SK-MEL-5 (cell line): ENCODE measurements at places on chromosomes 12 and 14. TPM values are rescaled to one million over a fixed set of nuclear protein-coding genes. Genes with fewer than 3 reads are reported as not detected.

DNA sequence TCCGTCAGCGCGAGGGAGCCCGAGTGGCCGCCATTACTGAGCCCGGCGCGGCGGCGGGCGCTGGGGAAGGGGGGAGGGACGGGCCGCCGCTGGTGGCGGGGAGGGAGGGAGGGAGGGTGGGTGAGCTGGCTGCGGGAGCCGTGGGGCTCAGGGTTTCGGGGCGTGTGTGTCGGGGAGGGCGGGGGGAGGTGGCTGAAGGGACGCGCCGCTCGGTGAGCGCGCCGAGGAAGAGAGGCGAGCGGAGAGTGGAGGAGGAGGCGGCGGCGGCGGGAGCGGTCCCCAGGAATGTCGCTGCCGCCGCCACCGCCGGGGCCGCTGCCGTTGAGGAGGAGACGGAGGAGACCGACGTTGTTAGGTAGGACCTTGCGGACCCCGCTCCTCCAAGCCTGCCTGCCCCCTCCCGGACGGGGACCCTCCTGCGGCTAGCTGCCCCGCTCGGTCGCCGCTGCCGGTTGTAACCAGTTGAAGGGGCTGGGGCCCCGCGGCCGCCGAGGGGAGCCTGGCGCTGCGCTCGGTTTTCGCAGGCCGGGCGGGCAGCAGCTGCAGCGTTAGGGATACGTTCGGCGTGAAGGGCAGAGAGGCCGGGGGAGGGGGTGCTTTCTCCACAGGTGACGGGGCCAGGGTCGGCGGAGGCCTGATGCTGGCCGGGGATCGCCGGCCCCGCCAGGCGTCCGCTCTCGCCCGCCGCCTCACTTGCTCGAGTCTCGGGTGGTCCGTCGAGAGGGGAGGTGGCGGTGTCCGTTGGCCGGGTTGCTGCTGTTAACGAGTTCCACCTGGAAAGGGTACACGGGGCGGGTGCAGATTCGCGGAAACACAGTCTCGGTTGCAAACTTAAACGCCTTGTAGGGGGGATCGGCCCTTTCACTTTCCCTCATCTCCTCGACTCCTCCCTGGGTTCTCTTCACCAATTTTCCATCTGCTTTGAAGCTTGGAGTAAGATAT, at the start of gene ARHGAP5:
ARHGAP5 (plus strand) TSS at position 224 of the 942 bp plus-strand sequence. CDS start 13,366 bp downstream, outside the sequence.
- no peak for DNase-seq

DNA sequence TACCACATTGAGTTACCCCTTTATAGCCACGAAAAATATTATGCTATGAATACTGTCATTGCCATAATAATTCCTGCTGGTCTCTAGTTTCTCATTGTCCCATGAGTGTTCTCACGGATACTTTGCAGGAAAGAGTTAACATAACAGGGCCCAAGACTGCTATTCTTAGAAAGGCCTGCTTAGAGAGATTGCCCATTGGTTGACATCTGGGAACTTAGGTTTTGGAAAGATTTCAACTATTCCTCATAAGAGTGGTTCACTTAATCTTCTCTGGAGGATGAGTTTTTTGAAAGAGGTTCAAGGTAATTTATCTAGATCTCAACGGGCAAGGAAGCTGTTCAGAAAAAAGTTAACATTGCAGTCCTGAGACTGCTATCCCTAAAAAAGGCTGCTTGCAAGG, 18.4 kb upstream of the PRPF39 start:
- DNase-seq: no peak

DNA sequence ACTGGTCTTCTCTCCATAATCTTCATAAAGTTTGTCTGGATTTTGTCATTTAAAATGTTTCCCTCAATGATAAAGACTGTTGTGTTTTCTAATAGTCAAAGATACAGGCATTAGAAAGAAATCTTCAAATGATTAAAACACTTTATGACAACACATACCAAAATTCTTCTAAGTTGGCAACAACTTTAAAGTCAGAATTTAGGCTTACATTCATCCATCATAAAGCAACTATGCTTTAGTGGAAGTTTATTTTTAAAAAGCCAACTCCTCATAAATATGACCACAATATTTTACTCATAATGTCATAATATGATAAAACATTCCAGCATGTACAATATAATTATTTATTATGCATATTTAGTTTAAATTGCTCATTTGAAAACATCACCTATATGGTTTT, 17.2 kb upstream of the CCER1 start:
- no peak for DNase-seq

DNA sequence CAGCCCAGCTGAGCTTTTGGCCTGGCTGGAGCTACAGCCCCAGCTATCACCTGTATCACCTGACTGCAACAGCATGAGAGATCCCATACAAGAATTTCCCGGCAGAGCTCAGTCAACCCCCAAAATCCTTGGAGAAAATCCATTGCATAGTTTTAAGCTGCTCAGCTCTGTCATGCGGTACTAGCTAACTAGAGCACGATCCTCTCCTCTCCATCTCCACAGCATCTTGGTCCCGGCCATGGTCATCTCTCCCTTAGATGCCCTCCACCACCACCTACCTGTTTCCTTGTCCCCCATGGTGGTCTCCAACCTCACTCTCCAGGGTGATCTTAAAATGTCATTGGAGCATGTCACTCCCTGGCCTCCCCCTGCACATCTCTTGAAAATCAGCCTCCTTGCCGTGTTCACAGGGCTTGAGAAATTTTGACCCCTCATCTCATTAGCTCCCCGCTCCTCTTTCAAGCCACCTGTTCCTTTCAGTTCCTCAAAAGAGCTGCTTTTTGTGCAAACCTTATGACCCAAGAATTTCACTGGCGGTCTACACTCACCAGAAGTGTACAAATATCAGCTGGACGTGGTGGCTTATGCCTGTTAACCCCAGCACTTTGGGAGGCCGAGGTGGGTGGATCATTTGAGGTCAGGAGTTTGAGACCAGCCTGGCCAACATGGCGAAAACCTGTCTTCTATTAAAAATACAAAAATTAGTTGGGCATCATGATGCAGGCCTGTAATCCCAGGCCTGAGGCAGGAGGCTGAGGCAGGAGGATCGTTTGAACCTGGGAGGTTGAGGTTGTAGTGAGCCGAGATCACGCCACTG, 8.1 kb upstream of the CLMN start:
- no peak for DNase-seq

DNA sequence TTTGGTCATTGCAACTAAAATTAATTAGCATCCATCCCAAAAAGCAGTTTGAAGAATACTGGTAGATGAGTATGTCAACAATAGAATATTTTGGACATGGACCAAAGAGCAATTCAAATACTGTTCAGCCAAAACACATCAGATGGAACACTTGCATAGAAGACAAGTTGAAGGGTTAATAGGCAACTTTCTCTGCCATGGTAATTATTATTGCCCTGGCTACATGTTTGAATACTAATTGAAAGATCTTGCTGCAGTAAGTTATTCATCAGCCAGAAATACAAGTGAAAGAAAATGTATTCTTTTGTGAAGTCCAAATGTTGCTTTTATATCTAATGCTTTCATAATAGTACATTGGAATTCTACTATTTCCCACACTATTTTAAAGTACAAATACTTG, 10.1 kb downstream of the ANO6 start:
- no peak for DNase-seq

DNA sequence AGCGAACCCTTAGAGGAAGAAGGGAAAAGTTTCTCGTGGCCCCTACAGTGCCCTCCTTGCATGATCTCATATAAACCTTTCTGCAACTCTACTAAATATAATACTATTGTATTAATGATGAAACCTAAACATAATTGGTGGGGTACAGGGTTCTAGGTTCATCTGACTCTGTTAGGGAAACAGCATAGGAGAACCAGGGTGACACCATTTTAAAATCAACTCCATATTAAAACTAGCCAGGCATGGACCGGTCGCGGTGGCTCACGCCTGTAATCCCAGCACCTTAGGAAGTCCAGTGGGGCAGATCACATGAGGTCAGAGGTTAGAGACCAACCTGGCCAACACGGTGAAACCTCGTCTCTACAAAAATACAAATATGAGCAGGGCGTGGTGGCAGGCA, 15.0 kb upstream of the RND1 start:
- no peak for DNase-seq

DNA sequence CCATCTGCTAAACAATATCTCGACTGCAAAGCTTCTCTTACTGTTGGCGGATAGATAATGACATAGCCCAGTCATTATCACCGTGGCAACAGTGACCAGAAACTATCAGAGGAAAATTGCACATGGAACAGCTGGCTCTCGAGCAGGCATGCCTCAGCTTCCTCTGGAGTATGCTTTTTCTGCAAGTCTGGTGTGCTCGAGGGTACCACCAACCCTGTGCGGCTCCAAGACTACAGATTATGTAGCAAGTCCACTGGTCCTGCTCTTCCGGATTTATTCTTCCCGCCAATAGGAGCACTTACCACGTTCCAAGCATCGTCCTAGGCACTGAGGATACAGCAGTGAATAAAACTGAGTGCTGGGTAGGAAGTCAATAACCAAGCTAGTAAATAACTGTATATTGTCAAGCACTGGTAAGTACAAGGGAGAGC, 1.4 kb upstream of the GLRX5 start:
- DNase-seq: peak; percentile 35

GRCh38 chr14:60981633-60982455, 799 bp downstream of the SLC38A6 start:
- peak; percentile 57 for DNase-seq

GLIPR1L1 gene
- total RNA-seq: not detected in 2 replicates

LMNTD1 gene
- total RNA-seq: not detected in 2 replicates

CISTR gene
- total RNA-seq: not detected in 2 replicates

ST8SIA1 gene
- 29.9 and 31.4 TPM in 2 replicates for total RNA-seq
